ENCODE measurements at places on chromosomes 3 and 15. TPM values are rescaled to one million over a fixed set of nuclear protein-coding genes. Genes with fewer than 3 reads are reported as not detected.
A peak's percentile ranks its signal among the peaks of the same experiment; 100 is the strongest.

DNA sequence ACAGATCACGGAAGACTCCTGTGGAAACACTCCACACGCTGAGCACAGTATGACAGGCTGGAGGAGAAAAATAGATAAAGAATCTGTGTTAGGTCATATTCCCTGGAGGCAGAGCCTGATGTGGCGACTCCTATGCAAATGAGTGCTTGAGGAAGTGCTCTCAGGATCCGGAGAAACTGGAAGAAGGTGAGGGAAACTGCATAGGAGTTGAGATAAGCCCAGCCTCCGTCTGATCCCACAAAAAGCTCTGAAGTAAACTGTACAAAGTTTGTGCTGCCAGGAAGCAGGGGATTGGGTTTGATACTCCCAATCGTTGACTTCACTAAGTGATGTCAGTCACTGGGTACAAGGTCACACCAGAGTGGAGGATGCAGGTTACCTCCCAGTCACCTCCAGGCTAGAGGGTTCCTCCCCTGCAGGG, 33.4 kb downstream of the OSBPL10 start:
- H3K36me3 ChIP-seq: no peaks in the 10 kb centered on the region
- peak overlapping the region; percentile 5 for H3K27ac ChIP-seq
- no peak overlapping the region for H3K4me3 ChIP-seq
- H3K27me3 ChIP-seq: no peaks in the 10 kb centered on the region
- no peaks in the 10 kb centered on the region for H3K4me1 ChIP-seq

DNA sequence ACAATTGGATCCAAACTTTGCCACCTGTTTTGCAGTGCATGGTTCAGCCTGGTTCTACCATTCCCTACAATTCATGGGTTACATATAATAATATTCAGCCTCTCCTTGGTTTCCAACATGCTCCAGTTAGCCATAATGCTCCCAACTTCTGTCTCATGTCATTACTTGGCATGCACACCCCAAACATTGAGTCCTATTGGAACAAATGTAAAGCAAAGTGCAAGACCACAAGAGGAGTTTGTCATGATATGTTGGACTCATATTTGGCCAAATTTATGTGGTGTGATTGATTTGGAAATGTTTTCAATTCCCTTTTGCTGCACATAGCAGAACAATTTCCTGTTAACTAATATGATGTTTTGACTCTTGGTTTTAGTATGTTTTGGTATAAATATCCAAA, 50.2 kb downstream of the KCNAB1 start:
- H3K27ac ChIP-seq: no peak overlapping the region
- no peaks in the 10 kb centered on the region for H3K27me3 ChIP-seq
- H3K36me3 ChIP-seq: no peaks in the 10 kb centered on the region

GRCh38 chr15:95205077-95205476, 973.7 kb downstream of the MCTP2 start:
- no peak overlapping the region for H3K27ac ChIP-seq
- DNase-seq: no peak
- no peaks in the 10 kb centered on the region for H3K4me1 ChIP-seq
- no peaks in the 10 kb centered on the region for H3K27me3 ChIP-seq

- no peaks in the 10 kb centered on the region for H3K4me1 ChIP-seq
- no peaks in the 10 kb centered on the region for H3K36me3 ChIP-seq
- peak overlapping the region; percentile 76 for H3K4me3 ChIP-seq
- peak overlapping the region; percentile 95 for H3K27ac ChIP-seq
- DNase-seq: no peak
- H3K27me3 ChIP-seq: no peaks in the 10 kb centered on the region
These were observed 5.2 kb downstream of the MEIS2 start for GRCh38 chr15:37094915-37095711.

Gene LINGO1
- total RNA-seq: not detected

DNA sequence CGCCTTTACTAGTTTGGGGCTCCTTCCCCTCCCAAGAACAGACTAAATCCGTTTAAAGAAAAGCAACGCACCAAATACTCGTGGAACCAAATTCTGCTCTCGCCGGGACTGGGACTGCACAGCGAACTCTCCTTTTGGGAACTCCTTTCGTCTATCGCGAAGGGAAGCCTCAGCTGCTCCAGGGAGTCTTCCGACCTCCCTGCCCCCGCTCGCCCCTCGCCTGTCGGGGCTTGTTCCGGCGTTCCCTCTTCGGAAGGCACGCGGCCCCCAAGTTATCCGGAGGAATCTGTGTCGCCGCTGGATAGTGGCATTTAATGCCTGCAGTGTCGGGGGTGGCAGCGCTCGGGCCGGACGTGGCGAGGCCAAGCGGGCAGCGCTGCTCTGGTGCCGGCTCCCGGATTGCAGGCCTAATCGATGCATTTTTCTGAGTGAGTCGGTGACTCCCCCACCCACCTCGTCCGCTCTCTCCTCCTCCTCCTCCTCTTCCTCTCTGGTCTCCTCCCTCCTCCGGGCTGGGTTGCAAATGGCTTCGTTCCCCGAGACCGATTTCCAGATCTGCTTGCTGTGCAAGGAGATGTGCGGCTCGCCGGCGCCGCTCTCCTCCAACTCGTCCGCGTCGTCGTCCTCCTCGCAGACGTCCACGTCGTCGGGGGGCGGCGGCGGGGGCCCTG, at the start of gene TRIM71:
TSS of gene TRIM71 (plus strand) at position 440 of the 671 bp plus-strand sequence. CDS start at position 524, 84 bp downstream.
- peak within 1 kb of the TSS; percentile 48 for H3K4me3 ChIP-seq
- no peaks in the 10 kb centered on the region for H3K36me3 ChIP-seq
- peaks cover 10% of the 10 kb centered on the region for H3K4me1 ChIP-seq
- H3K27me3 ChIP-seq: peaks cover 71% of the 10 kb centered on the region

Gene VPS18
- 23.9 TPM for total RNA-seq

DNA sequence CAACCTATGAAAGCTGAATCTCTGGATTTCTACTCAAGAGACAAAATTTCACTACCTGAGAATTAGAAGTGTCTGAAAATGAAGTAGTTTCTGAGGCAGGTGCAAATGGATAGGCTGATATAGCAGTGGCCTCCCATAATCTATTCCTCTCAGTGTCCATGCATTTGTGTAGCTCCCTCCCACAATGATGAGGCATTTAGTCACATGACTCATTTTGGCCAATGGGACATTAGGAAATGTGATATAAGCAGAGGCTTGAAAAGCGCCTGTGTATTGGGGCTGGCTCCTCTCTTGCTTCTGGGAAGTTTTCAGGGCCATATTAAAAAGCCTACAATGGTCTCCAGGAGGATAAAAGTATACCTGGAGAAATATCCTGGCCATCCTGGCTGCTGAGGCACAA, 79.7 kb upstream of the MRPL3 start:
- DNase-seq: no peak
- no peaks in the 10 kb centered on the region for H3K4me1 ChIP-seq
- H3K27ac ChIP-seq: no peak overlapping the region
- H3K27me3 ChIP-seq: no peaks in the 10 kb centered on the region

Gene ACP3
- 6.9 TPM for total RNA-seq

GRCh38 chr3:9553021-9553947, at the start of gene LHFPL4:
Gene LHFPL4 (minus strand): TSS chr3:9553822. CDS start chr3:9552679, 1,143 bp downstream.
- no peaks in the 10 kb centered on the region for H3K4me1 ChIP-seq
- no peak within 1 kb of the TSS for H3K4me3 ChIP-seq
- peaks cover 53% of the 10 kb centered on the region for H3K27me3 ChIP-seq
- no peak within 1 kb of the TSS for H3K27ac ChIP-seq
- no peak for DNase-seq

DNA sequence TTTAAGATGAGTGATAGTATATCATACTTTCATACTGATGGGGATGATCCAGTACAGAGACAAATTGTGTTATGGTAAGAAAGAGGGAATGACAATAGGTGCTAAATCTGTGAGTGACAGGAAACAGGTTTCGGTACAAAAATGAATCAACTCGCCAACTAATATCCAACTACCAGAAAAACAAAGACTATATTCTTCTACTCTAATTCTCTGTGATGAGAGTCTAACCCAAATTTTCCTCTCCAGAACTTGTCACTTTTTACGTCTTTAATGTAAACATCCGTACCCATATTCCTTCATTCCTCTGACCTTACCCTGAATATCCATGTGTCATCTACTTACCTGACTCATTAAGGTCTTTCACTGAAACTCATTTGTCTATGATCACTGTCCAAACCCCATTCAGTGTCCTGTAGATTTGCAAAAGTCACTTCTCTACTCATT, 39.6 kb downstream of the SCAPER start:
- no peaks in the 10 kb centered on the region for H3K27me3 ChIP-seq
- no peaks in the 10 kb centered on the region for H3K4me1 ChIP-seq
- no peak overlapping the region for H3K4me3 ChIP-seq
- H3K36me3 ChIP-seq: no peaks in the 10 kb centered on the region

Gene MEX3B
- total RNA-seq: 2.3 TPM

Gene ATP11B
- total RNA-seq: 92.8 TPM

Gene NRG4
- total RNA-seq: 0.15 TPM

Data from breast epithelium (tissue), 4 donors.